ENCODE measurements at places on chromosomes 2 and 18.

- DNase-seq = no peak
Observed at GRCh38 chr2:25917832-25918231, 39.5 kb upstream of the ASXL2 start.

- no peak for DNase-seq
Observed at GRCh38 chr2:98726205-98726604, 4.7 kb downstream of the MGAT4A start.

GRCh38 chr2:138238908-138239307, 262.7 kb upstream of the SPOPL start:
- no peak for DNase-seq

DNA sequence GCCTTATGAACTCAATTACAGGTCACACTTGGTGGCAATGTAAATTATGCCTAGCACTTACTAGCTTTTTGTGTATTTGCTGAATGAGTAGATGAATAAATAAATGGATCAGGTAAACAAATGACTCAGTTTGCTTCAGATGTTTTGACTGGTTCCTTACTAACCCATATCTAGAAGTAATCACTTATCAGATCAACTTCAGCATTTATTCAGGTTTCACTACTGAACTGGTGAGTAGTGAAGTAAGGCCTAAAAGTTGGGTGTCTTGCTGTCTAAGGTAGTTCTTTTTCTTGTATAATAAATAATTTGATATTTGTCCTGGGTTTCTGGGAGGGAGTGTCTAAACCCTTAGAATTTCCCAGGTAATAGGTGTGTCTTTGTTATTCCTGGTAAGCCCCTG, 205.0 kb downstream of the UXS1 start:
- DNase-seq = no peak

- DNase-seq = peak; percentile 48
Observed at GRCh38 chr2:88190808-88191721, 20.9 kb downstream of the THNSL2 start.

- DNase-seq = no peak
Observed at GRCh38 chr2:107025869-107026380, 140.0 kb upstream of the ST6GAL2 start.

- no peak for DNase-seq
Observed at GRCh38 chr18:6018671-6019070, 123.3 kb upstream of the TMEM200C start.

GRCh38 chr2:113872201-113872600, 17.7 kb upstream of the ACTR3 start:
- DNase-seq = no peak

- no peak for DNase-seq
Observed at GRCh38 chr2:183872131-183872530, 726.2 kb upstream of the ZNF804A start.

GRCh38 chr2:221125691-221126090, 446.4 kb downstream of the EPHA4 start:
- no peak for DNase-seq

- DNase-seq = no peak
Observed at GRCh38 chr18:79567481-79568147, 112.0 kb upstream of the CTDP1 start.

DNA sequence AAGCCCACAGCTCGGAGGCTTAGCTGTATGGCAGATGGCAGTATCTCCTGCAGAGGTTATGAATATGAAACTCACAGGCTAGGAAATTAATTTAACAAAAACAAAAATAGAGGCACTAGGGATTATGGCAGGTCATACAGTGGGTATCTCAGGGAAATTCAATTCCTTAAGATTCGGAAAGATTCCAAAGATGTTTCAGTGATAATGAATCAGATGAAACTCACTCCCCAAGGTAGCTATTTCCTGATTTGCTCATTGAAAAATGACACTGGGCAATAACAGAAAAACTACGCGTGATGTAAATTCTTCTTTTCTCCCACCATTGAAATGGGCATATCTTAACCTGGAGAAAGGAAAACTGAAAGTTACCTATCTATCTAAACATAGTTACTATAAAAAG, 414.1 kb downstream of the STK39 start:
- no peak for DNase-seq

Data from SW480 (cell line).